Stimulated activated CD4-positive, alpha-beta T cell treated with anti-CD3 and anti-CD28 coated beads, Interleukin-4, amount 100 ng/mL, for 1 hour (primary cell): ENCODE measurements at places on chromosomes 1 and 21.

- DNase-seq, result no peak
Observed at GRCh38 chr1:208557046-208557722, 313.0 kb upstream of the PLXNA2 start.

DNA sequence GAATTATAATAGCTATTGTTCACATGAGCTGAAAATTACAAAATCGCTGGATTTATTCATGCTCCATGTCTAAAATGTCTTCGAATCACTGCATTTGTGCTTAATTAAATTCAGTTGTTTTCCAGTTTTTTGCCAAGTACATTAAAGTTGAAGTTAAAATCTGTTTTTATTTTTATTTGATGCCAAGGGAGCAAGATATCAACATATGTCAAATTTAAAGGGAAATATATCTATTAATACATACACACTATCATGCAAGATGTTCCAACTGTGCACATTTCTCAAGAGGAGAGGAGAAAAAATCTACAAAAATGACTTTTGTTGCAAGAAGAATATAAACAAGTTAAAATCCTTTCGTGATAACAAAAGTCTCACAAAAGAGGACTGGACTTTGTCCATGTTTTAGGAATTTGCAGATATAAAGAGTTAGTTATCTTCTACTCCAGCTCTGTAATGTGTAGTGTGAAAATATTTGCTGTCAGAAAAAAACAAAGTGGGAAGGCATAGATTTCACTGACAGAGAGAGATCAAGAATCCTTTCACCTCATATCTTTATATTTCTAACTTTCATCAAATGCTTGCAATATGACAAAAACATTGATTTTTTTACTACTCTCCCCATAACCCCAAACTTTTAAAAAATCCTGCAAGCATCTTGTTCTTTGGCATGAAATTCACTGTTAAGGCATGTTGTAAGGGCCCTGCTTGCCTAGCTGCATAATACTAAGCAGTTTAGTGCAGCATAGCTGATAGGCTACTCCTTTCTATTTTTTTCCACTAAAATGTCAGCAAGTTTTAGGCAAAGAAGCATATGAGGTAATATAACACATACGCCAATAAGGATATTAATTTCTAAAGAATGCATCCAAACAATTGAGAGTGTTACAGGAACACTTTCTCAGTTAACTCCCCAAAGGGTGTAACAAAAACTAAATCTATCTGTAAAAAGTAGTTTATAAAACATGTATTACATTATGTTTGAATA, 340.2 kb upstream of the ADAMTS5 start:
- DNase-seq, result no peak

- no peak for DNase-seq
Observed at GRCh38 chr1:229388897-229389580, 44.9 kb downstream of the ACTA1 start.

GRCh38 chr1:90728502-90729287, 11.6 kb upstream of the BARHL2 start:
- no peak for DNase-seq

- no peak for DNase-seq
Observed at GRCh38 chr21:42681296-42682206, 28.1 kb downstream of the PDE9A start.

DNA sequence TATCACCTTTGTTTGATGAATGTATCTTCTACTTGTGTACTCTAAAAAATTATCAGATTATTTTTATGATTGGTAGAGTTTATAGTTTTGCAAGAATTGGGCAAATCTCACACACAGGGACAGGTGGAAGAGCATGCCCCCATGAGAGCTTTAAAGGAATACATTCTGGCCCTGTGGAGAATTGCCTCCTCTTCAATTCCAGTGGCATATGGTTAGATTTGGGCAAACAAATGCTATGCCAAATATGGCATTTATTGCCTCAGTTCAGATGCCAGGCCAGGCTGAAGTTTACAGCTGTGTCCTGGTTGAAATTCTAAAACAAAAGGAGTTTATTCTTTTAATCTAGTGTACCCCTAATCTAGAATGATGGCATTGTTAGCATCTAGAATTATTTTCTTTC, 162.4 kb upstream of the CACYBP start:
- DNase-seq, result no peak

DNA sequence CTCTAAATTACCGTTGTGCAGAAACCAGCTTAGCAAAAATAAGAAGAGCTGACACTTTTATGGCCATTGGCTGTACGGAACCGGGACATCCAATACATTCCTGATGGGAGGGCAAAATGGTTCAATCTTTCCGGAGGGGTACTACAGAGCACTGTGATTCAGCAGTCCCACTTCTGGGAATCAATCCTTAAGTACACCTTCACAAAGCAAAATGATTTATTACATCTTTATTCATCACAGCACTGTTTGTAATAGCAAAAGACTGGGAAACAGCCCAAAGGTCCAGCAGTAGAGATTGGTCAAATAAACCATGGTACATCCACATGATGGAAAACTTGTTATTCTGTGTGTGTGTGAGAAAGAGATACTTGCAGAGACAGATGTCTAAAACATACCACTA, 9.7 kb downstream of the GNG12 start:
- DNase-seq, result no peak

DNA sequence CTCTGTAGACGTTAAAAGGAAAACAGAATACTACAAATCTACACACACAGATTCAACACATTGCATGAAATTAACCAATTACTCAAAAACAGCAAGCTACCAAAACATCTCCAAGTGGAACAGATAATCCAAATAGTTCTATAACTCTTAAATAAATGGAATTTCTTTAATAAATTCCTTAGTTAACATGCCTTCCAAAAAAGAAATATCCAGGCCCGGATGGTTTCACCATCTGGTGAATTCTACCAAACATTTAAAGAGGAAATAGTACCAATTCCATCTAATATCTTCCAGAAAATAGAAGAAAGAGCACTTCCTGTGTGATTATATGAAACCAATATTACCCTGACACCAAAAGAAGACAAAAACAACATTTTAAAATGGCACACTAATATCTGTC, 52.8 kb upstream of the COL6A2 start:
- no peak for DNase-seq

- DNase-seq, result no peak
Observed at GRCh38 chr1:153745417-153745816, 17.6 kb downstream of the INTS3 start.

DNA sequence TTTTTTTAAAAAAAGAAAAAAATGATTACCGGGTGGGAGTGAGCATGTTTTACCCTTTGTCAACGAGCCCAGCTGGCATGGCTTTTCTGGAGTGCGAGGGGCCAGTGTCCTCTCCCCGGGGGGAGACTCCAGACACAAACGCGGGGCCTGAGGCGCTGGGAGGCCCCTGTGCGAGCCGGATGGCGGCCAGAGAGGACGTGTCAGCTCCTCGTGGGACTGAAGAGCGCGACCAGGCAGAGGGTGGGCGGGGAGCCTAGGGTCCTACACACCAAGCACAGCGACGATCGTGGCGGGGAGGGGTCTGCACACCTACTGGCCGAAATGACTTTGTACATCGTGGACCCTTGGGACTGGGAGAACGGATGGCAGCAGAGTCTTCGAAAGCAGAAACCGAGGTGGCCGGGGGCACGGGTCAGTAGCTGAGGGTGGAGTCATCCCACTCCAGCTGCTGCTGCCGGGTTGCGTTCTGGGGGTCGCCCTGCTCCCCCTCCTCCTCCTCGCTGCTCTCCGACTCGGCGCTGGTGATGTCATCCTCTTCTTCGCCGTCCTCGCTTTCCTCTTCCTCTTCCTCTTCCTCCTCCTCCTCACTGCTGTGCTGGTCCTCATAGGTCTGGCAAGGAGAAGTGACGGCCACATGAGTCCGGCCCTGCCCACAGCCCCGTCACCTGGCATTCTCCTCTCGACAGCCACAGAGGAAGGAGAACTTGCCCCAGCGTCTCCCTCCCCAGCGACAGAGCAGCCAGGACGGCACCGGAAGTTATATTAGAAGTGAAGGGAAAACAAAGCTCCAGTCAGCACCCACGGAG, 78.8 kb downstream of the PIK3CD start:
- no peak for DNase-seq

GRCh38 chr1:115536279-115536816, 105.4 kb upstream of the VANGL1 start:
- no peak for DNase-seq

DNA sequence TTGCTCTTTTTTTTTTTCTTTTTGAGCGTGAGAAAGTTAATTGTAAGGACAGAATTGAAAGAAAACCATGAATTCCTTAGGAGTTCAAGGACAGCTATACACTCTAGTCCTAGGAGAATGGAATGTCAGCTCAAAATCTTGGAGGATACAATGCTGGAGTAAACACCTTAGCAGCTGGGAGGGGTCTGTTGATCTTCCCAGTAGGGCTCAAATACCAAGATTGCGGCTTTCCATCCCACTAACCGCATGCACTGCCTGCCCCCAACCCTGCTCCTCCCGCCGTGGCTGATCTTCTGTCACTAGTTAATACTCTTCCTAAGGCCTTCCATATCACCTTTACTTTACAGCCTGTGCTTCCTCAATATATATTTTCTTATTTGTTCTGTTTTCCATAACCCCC, 2.6 kb upstream of the PDC start:
- no peak for DNase-seq

DNA sequence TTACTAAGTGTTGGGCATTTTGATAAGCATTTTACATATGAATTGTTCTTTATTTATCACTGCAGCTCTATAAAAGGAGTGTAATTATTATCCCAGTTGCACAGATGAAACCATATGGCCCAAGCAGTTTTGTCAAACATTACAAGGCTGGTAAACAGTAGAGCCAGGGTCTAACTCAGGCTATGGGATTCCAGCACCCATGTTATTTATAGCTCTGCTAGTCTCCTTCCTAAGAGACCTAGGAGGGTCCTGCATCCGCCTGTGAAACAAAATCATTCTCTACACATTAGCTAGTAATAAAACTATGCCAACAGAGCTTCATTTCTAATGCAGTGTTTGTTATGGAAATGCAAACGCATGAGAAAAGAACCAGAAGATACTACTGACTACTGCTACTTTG, 58.6 kb downstream of the IL23R start:
- no peak for DNase-seq

- no peak for DNase-seq
Observed at GRCh38 chr1:73761559-73761958, 436.4 kb downstream of the LRRIQ3 start.

GRCh38 chr1:194795917-194796593, 1609.6 kb upstream of the B3GALT2 start:
- DNase-seq, result no peak
